ENCODE measurements at places on chromosomes 2 and 18. TPM values are rescaled to one million over a fixed set of nuclear protein-coding genes. Genes with fewer than 3 reads are reported as not detected.

- H3K27ac ChIP-seq = no peak overlapping the region
- no peaks in the 10 kb centered on the region for H3K36me3 ChIP-seq
- H3K27me3 ChIP-seq = no peaks in the 10 kb centered on the region
- no peak overlapping the region for H3K4me3 ChIP-seq
- DNase-seq = no peak
Observed at GRCh38 chr2:150925611-150926010, 336.1 kb downstream of the RBM43 start.

- no peaks in the 10 kb centered on the region for H3K4me1 ChIP-seq
- no peak overlapping the region for H3K4me3 ChIP-seq
- no peaks in the 10 kb centered on the region for H3K36me3 ChIP-seq
- no peak for DNase-seq
Observed at GRCh38 chr2:12881952-12882351, 165.2 kb downstream of the TRIB2 start.

ATP6V1B1 gene
- total RNA-seq = not detected

- H3K4me1 ChIP-seq = no peaks in the 10 kb centered on the region
- H3K36me3 ChIP-seq = no peaks in the 10 kb centered on the region
- H3K27ac ChIP-seq = no peak overlapping the region
- no peak overlapping the region for H3K4me3 ChIP-seq
- no peaks in the 10 kb centered on the region for H3K27me3 ChIP-seq
- DNase-seq = no peak
Observed at GRCh38 chr2:197869501-197870111, 65.2 kb downstream of the PLCL1 start.

GLI2 gene
- 2.9 TPM for total RNA-seq

- H3K4me1 ChIP-seq = no peaks in the 10 kb centered on the region
- H3K4me3 ChIP-seq = no peak overlapping the region
- H3K36me3 ChIP-seq = no peaks in the 10 kb centered on the region
- no peak overlapping the region for H3K27ac ChIP-seq
Observed at GRCh38 chr18:78790511-78790910, 189.1 kb upstream of the SALL3 start.

AQP12B gene
- total RNA-seq = not detected

- H3K27me3 ChIP-seq = no peaks in the 10 kb centered on the region
- no peaks in the 10 kb centered on the region for H3K36me3 ChIP-seq
- H3K27ac ChIP-seq = no peak overlapping the region
- DNase-seq = no peak
- no peak overlapping the region for H3K4me3 ChIP-seq
Observed at GRCh38 chr18:58125183-58125582, 81.2 kb downstream of the NEDD4L start.

GRCh38 chr2:221468317-221468716 lies 103.8 kb downstream of the EPHA4 start:
- no peak for DNase-seq
- peaks cover 24% of the 10 kb centered on the region for H3K4me1 ChIP-seq
- no peaks in the 10 kb centered on the region for H3K36me3 ChIP-seq
- H3K27me3 ChIP-seq = no peaks in the 10 kb centered on the region

PCARE gene
- under 0.01 TPM for total RNA-seq

LRRTM4 gene
- total RNA-seq = 0.49 TPM

GRCh38 chr2:74373221-74373676 lies 6.9 kb downstream of the DCTN1 start:
- peaks cover 57% of the 10 kb centered on the region for H3K36me3 ChIP-seq
- peaks cover 20% of the 10 kb centered on the region for H3K4me1 ChIP-seq
- H3K27ac ChIP-seq = peak overlapping the region; percentile 71
- H3K27me3 ChIP-seq = no peaks in the 10 kb centered on the region

- H3K27me3 ChIP-seq = no peaks in the 10 kb centered on the region
- no peak for DNase-seq
- no peaks in the 10 kb centered on the region for H3K4me1 ChIP-seq
- H3K4me3 ChIP-seq = no peak overlapping the region
Observed at GRCh38 chr2:227377467-227378351, 1.4 kb downstream of the TM4SF20 start.

DNA sequence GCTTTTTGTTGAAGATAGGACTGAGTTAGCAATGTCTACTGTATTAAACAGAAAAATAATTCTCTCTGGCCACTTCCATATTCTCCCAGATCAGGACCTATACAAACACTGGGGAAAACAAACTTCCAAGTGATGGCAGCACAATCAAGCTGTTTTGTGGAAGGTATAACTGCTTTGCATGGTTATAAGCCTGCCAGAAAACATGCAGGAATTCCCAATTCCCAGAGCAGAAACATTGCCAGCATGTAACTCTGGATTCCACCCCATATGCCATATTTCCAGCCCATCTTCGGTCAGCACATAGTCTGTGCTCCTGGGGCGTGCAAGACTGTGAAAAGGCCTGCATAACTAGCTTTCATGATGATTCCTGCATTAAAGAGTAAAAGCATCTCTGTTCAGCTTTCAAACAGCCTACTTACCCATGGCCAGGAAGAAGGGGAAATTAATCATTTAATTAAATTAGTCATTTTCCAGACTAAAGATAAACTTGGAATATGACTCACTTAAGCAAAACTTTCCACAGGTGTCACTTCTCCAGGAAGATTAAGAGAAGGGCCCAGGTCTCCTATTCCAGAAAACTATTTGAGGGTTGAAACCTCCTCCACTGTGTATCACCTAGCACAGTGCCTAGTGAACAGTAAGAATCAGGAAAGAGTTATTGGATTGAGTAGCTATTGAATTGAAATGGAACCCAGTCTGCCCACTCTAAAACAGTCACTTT lies 280.5 kb downstream of the NRXN1 start:
- no peaks in the 10 kb centered on the region for H3K4me1 ChIP-seq
- H3K27me3 ChIP-seq = no peaks in the 10 kb centered on the region
- no peak overlapping the region for H3K4me3 ChIP-seq

RUFY4 gene
- not detected for total RNA-seq

- no peak overlapping the region for H3K4me3 ChIP-seq
- no peak overlapping the region for H3K27ac ChIP-seq
- H3K4me1 ChIP-seq = peaks cover 7% of the 10 kb centered on the region
- H3K27me3 ChIP-seq = no peaks in the 10 kb centered on the region
Observed at GRCh38 chr18:7678389-7678788, 111.3 kb downstream of the PTPRM start.

CPS1 gene
- 2.7 TPM for total RNA-seq

Measured in sigmoid colon (tissue), 7 donors.